ENCODE measurements at places on chromosomes 3 and 15.
A peak's percentile ranks its signal among the peaks of the same experiment; 100 is the strongest.

- peak; percentile 64 for DNase-seq
Measured at GRCh38 chr3:38829404-38829803, 13.4 kb upstream of the SCN10A start.

DNA sequence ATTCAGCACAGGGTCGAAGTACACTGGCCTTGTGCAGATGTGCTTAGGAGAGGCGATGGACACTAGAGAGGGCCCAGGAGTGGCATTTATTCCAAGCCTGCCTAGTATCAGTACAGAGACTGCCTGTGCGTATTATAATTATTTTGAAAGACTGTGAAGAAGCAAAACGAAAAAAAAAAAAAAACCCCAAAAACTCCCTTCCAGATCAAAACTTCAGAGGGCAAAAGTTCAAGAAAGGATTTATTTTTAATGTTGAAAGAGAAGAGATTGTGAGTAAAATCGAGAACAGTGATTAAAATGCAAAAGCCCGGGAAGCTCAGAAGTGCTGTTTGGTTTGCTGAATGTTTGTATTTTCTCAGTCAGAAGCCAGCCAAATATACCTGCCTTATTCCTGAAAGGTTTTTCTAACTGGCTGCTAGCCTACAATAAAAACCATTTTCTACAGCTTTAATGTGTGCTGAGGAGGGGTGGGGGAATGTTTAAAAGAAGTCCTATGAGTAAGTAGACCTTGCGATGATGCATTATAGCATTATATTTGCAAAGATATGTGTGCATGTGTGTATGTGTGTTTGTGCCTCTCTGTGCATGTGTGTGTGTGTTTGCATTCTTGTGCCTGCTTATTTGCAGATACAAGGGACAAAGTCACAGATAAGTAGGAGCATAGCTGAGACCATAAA lies 19.3 kb upstream of the LZTFL1 start:
- no peak for DNase-seq

DNA sequence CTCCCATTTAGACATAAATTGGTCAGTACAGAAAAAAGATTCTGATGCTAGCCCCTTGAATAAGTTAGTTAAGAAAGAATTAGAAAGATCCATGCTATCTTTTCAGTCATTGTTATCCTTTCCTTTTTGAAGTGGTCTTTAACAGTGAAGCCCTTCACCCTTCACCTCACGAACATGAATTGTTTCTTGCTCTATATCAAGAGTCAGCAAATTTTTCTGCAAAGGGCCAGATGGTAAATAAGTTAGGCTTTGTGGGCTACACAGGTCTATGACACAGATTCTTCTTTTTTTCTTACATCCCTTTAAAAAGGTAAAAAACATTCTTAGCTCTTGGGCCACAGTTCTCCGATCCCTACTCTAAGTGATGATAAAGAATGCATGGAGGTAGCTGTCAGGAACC lies 74.9 kb downstream of the DMXL2 start:
- no peak for DNase-seq

GRCh38 chr3:184811034-184811433 lies 932 bp upstream of the VPS8 start:
- DNase-seq, result no peak

DNA sequence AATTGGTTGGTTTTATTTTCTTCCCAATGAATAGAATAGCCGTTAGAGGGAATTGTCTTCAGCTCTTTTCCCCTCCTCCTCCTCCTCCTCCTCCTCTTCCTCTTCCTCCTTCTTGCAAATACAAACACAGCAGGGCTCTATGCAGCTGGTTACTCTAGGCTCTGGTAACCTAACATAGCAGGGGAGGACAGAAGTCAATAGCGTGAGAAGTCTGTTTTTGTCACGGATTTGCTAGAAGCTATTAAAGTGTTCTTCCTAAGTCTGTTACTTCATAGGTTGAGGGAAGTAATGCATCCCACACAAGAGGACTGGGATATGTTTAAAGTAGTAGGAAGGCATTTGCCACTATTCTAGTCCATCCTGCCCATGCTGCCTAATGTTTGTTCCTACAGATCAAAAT lies 374.7 kb upstream of the TPRG1 start:
- DNase-seq, result no peak

- no peak for DNase-seq
Measured at GRCh38 chr15:98530570-98530969, 117.8 kb upstream of the IGF1R start.

DNA sequence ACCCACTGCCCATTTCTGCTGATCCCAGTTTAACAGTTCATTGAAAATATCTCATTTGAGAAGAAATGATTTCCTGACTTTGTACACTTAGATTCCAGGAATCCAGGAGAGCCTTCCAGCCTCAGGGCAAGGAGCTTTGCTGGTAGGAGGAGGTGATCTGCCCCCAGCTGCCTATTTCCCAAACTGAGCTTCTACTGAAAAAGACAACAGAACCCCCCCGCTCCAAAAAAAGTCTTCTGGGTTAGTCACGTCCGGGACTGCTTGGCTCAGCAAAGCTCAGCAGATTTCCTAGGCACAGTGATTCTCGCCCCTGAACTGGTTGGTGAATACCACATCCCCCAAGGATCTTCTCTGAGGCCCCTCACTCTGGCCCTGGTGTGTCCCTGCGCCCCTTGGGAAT lies 13.1 kb downstream of the SLC6A6 start:
- no peak for DNase-seq

- DNase-seq, result no peak
Measured at GRCh38 chr3:16770792-16771191, 114.0 kb upstream of the PLCL2 start.

DNA sequence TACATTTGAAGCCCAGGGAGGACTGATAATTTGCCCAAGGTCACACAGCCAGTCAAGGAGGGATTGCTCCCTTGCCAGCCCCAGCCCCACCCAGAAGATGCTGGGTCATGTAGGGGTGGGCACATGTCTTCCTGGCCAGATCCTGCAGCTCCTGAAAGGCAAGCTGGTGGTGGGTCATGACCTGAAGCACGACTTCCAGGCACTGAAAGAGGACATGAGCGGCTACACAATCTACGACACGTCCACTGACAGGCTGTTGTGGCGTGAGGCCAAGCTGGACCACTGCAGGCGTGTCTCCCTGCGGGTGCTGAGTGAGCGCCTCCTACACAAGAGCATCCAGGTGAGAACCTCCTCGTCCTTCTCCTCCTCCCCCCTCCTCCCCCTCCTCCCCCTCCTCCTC lies 13.2 kb downstream of the ISG20 start:
- no peak for DNase-seq

- no peak for DNase-seq
Measured at GRCh38 chr15:70547846-70548487, 215.4 kb downstream of the UACA start.

GRCh38 chr3:186235554-186235953 lies 126.5 kb downstream of the DGKG start:
- no peak for DNase-seq

DNA sequence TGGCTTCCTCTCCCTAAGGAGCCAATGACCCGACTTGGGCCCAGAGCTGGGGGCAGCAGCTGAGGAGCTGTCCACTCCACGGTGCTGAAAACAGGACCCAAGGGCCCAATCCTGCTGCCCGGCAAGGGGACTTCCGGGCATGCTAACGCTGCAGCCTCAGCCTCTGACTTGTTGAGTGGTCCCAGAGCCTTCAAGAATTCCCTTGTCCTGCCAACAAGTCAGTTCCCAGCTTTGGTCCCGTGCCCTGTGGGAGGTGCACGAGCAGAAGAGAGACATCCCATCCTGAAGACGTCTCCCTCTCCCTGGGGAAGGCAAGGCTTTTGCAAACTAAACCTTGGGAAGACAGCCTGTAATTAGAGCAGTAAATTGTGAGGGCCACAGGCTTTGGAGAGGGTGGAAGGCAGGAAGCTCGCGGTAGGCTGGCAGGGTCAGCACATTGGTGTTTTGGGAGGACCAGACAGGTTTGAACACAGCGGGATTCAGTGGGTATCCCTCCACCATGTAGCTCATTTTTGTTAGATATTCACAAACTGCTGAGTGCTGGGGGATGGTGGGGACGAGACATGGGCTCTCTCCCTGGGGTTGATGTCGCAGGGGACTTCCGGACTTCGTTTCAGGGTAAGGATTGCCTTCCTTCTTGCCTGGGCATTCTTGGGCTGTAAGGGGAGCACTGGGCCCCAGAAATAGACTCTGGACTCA lies 29.8 kb upstream of the PRR23E start:
- DNase-seq, result no peak

- DNase-seq, result no peak
Measured at GRCh38 chr3:187833375-187833774, 88.1 kb upstream of the BCL6 start.

- DNase-seq, result peak; percentile 16
Measured at GRCh38 chr15:39472621-39473297, 108.1 kb upstream of the THBS1 start.

GRCh38 chr3:117603097-117603496 lies 893.5 kb downstream of the TUSC7 start:
- no peak for DNase-seq

DNA sequence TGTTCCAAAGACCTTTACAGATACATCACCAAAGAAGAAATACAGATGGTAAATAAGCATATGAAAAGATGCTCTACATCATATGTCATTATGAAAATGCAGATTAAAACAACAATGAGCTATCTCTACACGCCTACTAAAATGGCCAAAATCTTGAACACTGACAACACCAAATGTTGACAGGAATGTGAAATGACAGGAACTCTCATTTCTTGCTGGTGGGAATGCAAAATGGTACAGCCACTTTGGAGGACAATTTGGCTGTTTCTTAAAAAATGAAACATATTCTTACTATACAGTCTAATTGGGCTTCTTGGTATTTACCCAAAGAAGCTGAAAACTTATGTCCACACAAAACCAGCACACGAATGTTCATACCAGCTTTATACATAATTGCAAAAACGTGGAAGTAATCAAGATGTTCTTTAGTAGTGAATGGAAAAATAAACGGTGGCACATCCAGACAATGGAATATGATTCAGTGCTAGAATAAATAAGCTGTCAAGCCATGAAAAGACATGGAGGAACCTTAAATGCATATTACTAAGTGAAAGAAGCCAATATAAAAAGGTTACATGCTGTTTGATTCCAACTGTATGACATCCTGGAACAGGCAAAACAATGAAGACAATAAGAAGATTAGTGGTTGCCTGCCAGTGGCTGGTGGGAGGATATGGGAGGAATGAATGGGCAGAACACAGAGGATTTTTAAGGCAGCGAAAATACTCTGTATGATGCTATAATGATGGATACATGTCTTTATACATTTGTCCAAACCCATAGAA lies 81.3 kb upstream of the NEDD4 start:
- DNase-seq, result peak; percentile 7

DNA sequence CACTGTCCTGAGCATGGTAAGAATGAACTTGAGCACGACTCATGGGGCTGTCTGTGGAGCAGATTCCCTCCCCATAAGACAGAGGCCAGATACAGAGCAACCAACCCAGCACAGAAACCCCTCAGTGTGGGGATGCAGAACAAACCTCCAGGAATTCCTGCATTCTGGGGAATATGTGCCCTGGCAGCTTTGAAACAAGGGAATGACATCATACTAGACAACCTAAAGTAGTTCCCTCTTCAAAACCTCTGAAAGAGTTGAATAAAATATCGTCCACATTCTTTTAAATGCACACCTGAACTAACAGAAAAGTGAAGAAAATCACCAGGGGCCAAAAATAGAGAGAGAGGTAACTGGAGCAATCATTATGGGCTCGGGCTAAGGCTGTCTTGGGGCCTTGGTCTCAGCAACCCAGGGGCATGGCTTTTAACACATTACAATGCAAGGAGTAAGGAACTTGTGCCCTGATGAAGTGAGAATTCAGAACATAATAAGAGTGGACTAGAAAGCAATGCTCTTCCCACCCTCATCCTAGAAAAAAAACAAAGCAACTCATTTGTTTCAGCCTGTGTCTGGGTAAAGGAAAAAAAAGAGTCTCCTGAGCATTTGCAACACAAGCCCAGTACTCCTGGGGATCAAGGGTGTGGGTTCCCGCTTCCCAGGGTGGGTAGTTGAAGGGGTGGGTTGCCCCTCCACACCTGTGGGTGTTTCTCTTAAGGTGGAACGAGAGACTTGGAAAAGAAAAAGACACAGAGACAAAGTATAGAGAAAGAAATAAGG lies 43.9 kb downstream of the ADIPOQ start:
- no peak for DNase-seq

GRCh38 chr3:45226206-45226915 lies at the start of gene TMEM158:
Gene TMEM158, minus strand, starts transcription at chr3:45226287. Its CDS starts 260 bp downstream, at chr3:45226027.
- peak; percentile 51 for DNase-seq

GRCh38 chr15:62521396-62521795 lies 356.3 kb upstream of the C2CD4B start:
- DNase-seq, result no peak

GRCh38 chr15:49439678-49440395 lies 16.8 kb downstream of the FGF7 start:
- DNase-seq, result no peak

DNA sequence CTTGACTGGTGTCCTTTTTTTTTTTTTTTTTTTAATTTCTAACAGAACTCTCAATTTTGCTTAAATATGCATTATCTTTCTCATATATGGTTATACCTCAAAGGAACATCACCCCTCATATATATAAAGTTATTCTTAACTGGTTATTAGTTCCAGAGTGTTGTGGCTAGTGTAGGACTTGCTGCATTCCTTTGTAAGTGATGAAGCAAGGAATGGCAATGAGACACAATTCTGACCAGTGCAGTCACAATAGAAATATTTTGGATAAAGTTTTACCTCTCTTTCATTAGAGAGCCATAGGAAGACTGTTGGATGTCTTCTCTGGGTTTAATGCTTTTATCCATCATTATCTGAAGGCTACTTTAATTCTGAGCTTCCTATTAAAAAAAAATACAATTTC lies 75.5 kb upstream of the CBLB start:
- no peak for DNase-seq

- no peak for DNase-seq
Measured at GRCh38 chr15:63451671-63452315, 52.6 kb upstream of the USP3 start.

GRCh38 chr3:66938338-66938963 lies 59.7 kb upstream of the KBTBD8 start:
- peak; percentile 76 for DNase-seq

- DNase-seq, result no peak
Measured at GRCh38 chr3:101857301-101857741, 8.0 kb downstream of the NFKBIZ start.

GRCh38 chr3:192843119-192843518 lies 74.5 kb downstream of the MB21D2 start:
- DNase-seq, result no peak

DNA sequence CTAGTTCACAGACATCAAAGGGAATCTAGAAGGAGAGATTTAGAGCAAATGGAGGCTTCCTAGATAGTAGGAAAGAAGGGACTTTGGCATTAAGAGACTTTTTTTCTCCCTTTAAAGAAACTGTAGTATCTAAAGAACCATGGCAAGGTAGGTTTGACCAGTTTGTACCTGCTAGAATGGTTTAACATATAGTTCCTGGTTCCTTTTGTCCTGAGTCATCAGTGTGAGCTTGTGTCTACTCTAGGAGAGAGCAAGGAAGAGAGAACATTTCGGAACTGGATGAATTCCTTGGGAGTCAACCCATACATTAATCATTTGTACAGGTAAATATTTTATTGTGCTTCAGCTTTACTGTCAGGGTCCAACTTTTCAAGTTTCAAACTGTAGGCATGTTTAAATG lies 29.6 kb upstream of the TRPC1 start:
- no peak for DNase-seq

- no peak for DNase-seq
Measured at GRCh38 chr15:95624100-95624499, 706.4 kb upstream of the NR2F2 start.
